ENCODE measurements at places on chromosomes 12 and 14.

- DNase-seq = no peak
Observed at GRCh38 chr12:116610971-116611541, 51.9 kb downstream of the MAP1LC3B2 start.

DNA sequence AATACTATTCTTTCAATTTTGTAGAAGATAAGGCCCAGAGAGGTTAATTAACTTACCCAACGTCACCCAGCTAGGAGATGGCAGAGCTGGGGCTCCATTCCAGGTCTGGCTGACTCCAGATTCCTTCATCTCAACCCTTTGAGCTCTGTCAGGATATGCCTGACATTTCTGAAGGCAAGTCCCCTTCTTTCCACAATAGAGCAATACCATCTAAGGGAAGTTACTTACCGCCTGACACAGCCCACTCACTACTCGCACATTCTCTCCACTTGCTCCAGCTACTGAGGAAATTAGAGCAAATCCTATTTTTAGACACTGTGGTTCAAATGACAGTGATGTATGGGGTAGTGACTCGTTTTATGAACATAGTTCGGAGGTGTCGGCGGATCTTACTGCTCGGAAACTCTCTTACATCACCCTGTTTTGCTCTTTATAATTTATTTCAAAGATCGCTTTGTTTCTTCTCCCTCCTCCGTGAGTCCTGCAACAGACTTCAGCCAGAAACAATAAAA lies 2.0 kb upstream of the WSCD2 start:
- no peak for DNase-seq

GRCh38 chr12:75212072-75212471 lies 2.4 kb upstream of the KCNC2 start:
- DNase-seq = no peak

- DNase-seq = no peak
Observed at GRCh38 chr12:96063046-96063445, 27.7 kb upstream of the LTA4H start.

DNA sequence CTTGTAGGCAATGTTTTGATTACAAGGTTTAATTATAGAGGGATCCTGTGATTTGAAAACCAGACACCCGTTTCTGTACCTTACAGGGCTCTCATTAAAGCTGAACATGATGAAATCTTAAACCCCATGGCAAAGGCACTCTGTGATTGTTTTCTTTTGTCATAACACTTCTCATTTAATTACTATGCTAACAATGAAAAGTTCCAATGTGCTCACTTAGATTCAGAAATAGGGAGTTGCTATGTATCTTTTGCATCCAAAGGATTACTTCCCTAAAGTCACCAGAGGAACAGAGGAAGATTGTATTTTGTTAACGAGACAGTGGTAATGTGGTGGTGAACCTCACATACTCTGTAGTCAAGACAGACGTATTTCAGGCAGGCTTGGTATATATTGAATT lies 81.5 kb upstream of the MYF6 start:
- no peak for DNase-seq

GRCh38 chr12:67884596-67884995 lies 104.7 kb upstream of the IFNG-AS1 start:
- DNase-seq = no peak
